Eye (tissue), 1 donor: ENCODE measurements at places on chromosomes 5 and 9.

- DNase-seq, result peak; percentile 48
Observed at GRCh38 chr9:121463026-121463807, 36.4 kb downstream of the GGTA1 start.

DNA sequence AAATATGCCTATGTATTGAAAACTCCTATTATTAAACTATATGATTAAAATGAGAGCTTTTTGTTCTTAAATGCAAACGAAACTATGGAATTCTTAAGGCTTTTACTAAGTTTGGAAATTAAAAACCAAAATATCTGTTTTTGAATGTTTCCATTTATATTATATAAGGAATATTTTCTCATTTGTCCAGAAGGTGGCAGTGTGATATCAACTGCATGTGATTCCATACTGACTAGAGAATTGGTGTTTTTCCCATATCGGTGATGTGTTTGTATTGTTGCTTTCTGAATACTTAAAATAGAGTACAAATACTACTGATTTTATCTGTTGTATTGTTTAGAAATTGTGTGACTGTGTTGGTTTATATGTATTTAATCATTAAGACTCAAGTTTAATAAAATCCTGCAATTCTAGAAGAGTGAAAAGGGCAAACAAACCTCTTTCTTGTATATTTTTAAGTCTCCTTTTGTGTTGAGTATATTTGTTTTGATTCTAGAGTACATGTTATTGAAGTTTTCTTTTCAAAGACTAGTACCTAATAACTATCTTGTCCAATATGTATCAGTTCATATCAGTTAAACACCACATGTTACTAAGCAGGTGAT is 320.8 kb downstream of the CCDC171 start:
- DNase-seq, result peak; percentile 83

- DNase-seq, result peak; percentile 91
Observed at GRCh38 chr9:14271093-14271673, 42.8 kb downstream of the NFIB start.

- DNase-seq, result no peak
Observed at GRCh38 chr5:163379298-163380155, 57.9 kb upstream of the CCNG1 start.

DNA sequence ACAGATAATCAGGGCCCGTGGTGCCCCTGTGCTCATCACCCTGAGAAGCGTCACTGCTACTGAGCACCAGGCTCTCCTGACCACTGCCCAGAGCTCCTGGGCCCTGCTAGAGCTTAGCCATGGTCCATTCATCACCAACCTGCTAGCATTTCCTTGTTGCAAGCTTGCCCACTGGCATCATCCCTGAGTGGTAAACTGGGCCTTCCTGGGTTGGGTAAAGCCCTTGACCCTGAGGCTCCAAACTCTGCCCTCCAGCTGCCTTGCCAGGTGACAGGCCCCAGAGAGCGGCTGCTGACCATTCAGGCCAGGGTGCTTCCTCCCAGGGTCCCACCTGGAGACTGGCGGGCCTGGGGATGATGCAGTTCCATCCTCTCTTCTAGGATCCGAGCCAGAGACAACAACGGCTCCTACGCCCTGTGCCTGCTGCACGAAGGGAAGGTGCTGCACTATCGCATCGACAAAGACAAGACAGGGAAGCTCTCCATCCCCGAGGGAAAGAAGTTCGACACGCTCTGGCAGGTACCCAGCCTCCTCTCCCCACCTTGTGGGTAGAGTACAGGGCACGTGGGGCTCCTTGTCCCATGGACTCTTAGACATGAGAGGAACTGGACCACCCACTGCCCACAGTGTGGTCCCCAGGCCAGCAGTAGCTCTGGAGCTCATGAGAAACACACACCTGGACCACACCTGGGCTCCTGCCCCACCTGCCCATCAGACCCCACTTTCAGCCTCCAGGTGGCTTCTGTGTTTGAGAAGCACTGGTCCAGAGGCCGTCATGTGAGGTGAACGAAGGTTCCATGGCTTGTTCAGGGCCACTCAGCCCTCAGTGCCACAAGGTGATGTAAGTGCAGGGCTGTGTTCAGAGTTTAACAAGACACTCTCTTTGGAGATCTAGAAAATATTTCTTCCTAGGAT is 60.5 kb downstream of the SYK start:
- DNase-seq, result no peak

GRCh38 chr9:1469996-1470395 is 419.8 kb downstream of the DMRT2 start:
- DNase-seq, result no peak

DNA sequence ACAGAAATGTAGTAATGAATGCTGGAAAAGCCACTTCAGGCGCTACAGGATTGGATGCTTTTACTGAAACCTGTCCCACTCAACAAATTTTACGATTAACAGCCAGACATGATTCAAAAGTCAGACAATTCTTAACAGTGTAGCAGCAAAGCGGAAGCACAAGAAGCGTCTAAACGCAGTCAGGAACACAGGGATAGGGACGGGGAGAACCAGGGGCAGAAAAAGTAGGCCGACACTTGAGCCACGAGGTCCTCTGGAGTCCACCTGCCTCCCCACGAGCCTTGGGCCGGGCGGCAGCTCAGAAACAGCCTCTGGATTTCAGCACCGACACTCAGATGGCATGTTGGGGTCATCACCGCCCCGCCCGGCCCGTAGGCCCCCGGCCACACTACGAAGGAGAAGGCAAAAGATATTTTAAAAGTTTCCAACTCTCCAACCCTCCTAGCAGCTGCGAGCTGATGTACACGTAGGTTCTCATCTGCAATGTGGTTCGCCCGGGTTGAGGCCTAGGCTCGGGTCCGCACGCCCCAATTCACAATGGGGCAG is 615 bp downstream of the RACK1 start:
- no peak for DNase-seq

- no peak for DNase-seq
Observed at GRCh38 chr5:53678981-53679660, 118.7 kb downstream of the NDUFS4 start.

- no peak for DNase-seq
Observed at GRCh38 chr5:139871614-139872013, 76.0 kb downstream of the PSD2 start.

GRCh38 chr5:14741801-14742440 is 77.4 kb downstream of the OTULIN start:
- peak; percentile 60 for DNase-seq

DNA sequence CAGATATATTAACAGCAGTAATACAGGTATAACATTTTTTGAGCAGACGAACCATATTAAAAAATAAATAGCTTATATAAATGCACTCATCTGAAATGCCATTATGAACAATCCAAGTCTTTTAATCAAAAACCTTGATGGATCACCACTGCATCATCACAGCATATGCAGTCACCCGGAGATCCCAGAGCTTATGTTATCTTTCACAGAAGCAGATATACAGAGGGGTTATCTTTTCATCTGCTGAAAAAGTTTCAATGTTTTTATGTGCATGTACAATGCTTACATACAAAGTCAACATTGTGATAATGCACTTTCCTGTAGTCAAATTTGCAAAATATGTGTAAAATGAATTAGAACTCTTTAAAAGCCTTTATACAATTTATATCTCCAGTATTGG is 211.9 kb downstream of the FBXL7 start:
- DNase-seq, result no peak

DNA sequence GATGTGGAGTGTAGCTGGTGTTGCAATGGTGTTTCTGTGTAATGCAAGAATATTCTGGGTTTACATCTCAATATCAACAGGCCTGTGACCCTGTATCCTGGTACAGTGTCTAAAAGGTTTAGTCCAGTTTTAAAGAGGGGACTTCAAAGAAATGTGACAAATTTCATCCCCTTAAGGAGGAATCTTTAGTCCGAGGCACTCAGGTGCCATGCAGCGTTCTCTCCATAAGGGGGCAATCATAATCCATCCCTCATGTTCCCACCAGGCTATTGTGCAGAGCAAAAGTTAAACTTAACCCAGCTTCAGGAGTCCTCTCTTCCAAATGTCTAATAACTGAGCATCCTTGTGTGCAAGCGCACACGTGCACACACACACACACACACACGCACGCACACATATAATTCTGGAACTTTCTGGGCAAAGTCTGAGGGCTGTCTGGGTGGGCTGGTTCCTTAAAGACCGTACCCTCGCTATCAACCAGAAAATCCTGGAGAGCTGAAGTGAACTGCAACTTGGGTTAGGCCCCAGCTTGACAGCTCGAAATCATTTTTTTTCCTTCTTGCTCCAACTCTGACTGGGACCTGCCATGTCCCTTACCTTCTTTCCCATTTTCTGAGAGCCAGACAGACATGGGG is 46.0 kb downstream of the CRB2 start:
- DNase-seq, result peak; percentile 91

GRCh38 chr9:93304574-93305496 is 120.9 kb downstream of the WNK2 start:
- DNase-seq, result peak; percentile 82

DNA sequence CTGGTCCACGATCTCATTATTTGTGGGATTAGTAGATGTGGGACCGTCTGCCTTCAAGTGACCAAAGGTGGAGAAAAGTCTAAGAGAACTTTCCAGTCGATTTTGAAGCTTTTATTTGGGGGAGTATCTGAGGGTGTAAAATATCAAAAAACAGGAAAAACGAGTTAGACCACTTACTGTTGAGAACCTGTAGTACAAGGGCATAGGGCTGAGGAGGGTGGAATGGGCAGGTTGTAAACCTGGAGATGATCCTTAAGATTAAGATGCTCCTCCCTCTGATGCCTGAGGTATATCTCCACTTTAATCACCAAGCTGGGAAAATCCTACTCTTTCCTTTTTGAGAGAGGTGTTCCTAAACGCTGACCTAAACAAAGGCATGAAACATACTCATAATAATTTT is 32.0 kb upstream of the GTF2H2C start:
- no peak for DNase-seq

DNA sequence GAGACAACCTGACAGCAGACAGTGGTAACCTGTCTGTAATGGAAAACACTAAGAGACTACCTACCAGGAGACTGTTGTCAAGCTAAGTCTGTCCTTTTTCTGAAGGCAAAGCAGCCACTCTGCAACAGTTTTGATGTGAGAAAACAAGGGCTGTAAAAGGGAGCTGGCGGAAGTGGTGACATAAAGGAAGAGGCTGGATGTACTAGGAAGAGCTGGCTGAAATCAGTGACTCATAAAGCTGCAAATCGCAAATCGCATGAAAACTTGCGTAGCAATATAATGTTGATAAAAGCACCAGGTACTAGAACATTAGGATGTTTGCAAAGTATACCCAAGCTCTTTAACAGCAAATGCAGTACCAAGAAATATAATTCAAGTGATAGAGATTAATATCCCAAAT is 1.4 kb downstream of the NSUN2 start:
- no peak for DNase-seq

GRCh38 chr9:129761293-129761900 is 8.6 kb upstream of the PTGES start:
- no peak for DNase-seq

- DNase-seq, result peak; percentile 79
Observed at GRCh38 chr9:129394061-129394885, 216.2 kb upstream of the IER5L start.

- DNase-seq, result peak; percentile 23
Observed at GRCh38 chr5:86461169-86461956, 156.4 kb upstream of the COX7C start.

DNA sequence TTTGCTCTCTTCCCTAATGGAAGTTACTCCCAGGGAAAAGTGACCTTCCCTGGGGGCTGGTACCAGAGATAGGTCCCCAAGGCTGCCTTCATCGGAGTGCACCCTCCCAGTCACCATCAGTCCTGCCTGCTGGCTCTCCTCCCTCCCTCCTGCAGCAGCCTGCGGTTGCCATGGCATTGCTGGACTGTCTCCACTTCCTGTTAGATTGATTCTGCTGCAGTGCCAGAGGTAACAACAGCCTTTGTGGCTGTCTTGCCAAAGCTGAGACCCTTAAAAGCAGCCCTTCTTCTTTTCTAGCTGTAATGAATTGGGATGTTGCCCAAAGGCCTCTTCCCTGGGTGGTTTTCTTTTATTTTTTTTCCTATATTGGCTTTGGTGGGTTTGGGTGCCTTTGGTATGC is 78.1 kb upstream of the PRLR start:
- peak; percentile 50 for DNase-seq

GRCh38 chr9:87498811-87499360 is 1.2 kb downstream of the DAPK1 start:
- peak; percentile 74 for DNase-seq

GRCh38 chr5:176133289-176133870 is 104.8 kb upstream of the SIMC1 start:
- DNase-seq, result no peak

- peak; percentile 53 for DNase-seq
Observed at GRCh38 chr9:16679327-16679821, 191.1 kb downstream of the BNC2 start.

GRCh38 chr5:83124593-83124992 is 47.2 kb downstream of the XRCC4 start:
- no peak for DNase-seq

- peak; percentile 75 for DNase-seq
Observed at GRCh38 chr5:129904667-129905472, 605 bp downstream of the CHSY3 start.

DNA sequence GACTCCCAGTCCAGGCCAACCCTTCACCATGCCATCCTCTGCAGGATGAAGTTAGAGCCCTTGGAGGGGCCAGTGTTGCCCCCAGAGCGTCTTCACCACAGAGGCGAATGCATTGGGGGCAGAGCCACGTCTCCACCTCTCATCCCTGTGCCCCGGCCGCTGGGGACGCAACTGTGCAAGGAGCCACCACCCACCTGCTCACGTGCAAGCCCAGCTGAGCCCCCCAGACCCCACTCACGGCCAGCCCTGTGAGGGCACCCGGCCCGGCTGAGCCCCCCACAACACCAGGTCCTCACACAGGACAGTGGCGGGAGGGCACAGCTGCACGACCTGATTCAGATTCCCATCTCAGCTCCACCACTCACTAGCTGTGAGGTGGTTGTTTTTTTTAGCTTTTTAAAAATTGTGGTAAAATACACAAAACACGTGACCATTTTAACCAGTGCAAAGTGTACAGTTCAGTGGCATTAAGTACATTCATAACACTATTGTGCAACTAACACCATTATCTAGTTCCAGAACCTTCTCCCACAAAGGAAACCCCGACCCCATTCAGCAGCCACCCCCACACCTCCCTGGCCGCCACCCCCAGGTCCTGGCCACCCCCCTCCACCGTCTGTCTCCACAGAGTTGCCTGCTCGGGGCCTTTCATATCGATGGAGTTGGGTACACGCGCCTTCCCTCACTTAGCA is 33.5 kb upstream of the UBAC1 start:
- DNase-seq, result no peak

DNA sequence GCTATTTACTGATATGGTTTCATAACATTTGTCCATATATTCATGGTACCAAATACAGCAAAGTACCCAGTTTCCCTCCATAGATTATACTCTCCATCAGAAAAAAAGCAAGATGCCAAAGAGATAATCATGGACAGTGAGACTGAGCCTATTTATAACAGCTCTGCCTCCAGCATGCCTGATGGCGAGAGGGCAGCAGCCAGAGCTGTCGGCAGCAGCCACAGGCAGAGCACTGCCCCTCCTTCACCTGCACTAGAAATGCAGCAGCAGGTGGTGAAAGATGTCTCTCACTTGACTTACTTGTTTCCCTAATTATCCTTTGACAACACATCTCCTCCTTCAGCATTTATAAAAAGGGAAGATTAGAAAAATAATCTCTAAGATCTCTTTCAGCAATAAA is 32.4 kb downstream of the CTNNAL1 start:
- no peak for DNase-seq
